Left renal pelvis (tissue), 4 donors: ENCODE measurements at places on chromosomes 16 and 17. TPM values are rescaled to one million over a fixed set of nuclear protein-coding genes. Genes with fewer than 3 reads are reported as not detected.

DNA sequence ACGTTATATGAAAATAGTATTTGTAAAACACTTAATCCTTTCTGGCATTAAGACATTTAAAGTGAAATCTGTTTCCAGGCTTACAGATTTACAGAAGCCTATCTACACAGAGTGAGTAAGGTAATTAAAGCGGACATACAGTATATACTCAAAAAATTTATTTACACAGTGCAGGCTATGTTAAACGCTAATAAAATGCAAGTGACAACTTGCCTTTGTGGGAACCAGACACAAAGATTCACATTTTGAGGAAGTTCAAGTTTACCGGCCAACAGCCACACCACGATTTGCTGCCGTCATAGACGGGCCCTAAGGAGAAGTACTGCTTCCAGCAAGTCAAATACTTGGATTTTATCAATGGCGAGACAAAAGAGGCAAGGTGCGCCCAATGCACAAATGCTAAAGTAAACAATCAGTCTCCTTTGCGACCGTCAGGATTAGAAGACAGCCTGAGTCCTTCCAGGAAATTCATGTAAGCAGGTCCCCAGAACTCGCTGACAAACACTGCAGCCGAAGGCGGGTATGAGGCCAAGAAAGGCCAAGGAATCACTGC is 801 bp downstream of the VPS35 start:
- DNase-seq, result no peak

GRCh38 chr17:45979137-45979536 is 19.9 kb upstream of the STH start:
- DNase-seq, result no peak

GRCh38 chr16:86261379-86261778 is 248.9 kb upstream of the FOXF1 start:
- no peak for DNase-seq

The HES7 gene
- not detected for polyA plus RNA-seq

DNA sequence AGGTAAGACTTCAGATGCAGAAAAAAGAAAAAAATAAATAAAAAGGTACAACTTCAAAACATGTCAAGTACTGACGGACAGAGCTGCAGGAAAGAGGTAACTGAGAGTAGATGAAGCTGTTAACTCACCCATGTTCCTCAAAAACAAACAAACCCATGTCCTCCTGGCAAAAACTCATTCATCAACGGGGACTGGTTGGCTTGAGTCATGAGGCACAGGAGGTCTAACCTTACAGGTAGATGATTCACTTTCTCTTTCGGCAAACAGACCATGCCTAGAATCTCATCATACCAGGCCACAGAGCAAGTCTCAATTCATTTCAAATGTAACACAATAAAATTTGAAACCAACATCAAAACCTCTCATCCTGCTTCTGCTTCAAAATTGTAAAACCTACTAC is 12.3 kb upstream of the FASN start:
- no peak for DNase-seq

DNA sequence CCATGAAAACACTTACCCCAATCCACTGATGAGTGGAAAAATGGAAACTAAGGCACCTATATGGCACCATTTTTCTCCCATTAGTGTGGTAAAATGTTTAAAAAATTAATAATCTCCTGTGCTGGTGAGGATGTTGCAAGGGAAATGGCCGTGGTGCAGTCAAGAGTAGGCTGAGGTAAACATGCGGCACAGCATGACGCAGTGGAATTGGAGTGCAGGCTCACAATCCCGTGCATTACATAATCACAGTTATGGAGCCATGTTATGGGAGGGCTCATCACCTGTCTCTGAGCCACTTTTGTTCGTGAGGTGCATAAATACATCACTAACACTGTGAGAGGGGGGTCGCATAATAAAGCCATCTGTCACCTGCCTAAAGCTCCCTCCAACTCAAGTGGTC is 164.4 kb upstream of the XYLT1 start:
- no peak for DNase-seq

GRCh38 chr16:57624806-57625500 is 3.5 kb upstream of the ADGRG1 start:
- DNase-seq, result no peak

The CHST5 gene
- 0.66 TPM for polyA plus RNA-seq

- no peak for DNase-seq
Measured at GRCh38 chr16:11350921-11351335, 5.7 kb downstream of the RMI2 start.

The CDH13 gene
- 10.4 TPM for polyA plus RNA-seq

DNA sequence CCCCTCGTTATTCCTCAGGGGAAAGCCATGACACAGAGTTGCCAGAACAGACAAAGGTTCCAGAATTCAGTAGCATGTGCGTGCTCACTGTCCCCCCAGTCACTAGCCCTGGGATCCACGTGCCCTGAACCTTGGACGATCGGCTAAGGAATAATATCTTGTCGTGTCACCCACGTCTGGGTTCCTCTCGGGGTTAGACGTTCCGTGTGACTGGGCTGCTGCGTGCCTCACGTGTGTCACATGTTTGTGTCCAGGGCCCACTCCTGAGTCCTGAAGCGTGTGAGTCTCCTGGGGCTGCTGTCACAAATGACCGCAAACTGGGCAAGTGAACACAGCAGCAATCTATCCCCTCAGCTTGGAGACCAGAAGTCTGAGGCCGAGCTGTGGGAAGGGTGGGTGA is 12.4 kb upstream of the ZNF469 start:
- no peak for DNase-seq

The NOG gene
- polyA plus RNA-seq, result 1.3 TPM

The MPP2 gene
- polyA plus RNA-seq, result 5.8 TPM

- no peak for DNase-seq
Measured at GRCh38 chr17:80769936-80770625, 221.6 kb upstream of the CHMP6 start.

The NOL3 gene
- 3.0 TPM for polyA plus RNA-seq

DNA sequence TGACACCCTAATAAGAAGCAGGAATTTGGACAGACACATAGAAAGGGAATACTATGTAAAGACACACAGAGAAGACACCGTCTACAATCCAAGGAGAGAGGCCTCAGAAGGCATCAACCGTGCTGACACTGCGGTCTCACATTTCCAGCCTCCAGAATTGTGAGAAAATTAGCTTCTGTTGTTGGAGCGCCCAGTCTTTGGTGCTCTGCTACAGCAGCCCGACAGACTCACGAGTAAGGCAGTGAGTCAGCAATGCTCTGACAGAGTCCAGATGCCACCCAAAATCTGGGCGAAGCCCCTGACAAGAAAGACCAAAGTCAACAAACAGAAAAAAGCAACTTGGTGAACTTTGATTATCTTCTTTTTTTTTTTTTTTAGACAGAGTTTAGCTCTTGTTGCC is 32.5 kb upstream of the RAI1 start:
- DNase-seq, result no peak

GRCh38 chr17:80352991-80353665 is 61.8 kb upstream of the ENDOV start:
- no peak for DNase-seq

DNA sequence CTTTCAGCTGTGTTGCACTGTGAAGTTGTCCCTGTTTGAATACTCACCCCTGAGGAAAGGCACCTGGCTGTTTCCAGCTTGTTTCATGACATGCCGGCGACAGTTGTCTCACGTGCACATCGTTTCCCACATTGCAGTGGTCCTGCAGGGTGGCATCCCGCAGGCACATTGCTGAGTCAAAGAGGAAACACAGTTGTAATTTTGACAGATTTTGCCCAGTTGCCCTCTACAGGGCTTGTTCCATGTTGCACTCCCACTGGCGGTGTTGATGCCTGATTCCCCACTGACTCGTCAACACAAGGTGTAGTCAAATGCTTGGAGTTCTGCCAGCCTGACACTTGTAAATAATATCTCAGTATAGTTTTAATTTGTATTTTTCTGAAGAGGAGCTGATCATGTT is 23.8 kb downstream of the EPN2 start:
- no peak for DNase-seq

DNA sequence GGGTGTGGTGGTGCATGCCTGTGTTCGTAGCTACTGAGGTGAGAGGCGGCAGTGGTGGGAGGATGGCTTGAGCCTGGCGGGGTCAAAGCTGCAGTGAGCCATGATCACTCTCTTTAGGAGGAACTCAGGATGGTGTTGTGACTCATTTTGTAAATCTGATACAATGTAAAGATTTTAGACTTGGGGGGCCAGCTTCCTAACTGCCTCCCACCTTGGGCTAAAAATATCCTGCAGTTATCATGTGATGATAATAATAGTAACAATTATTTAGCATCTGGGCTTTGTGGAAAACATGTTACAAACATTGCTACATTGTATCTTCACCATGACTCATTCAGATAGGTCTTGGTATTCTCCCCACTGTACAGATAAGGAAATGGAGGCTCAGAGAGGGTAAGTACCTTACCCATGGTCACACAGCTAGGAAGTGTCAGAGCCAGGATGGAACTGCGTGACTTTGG is 7.4 kb downstream of the CTNS start:
- DNase-seq, result no peak

GRCh38 chr17:7292729-7293128 is 1.7 kb downstream of the YBX2 start:
- DNase-seq, result no peak

DNA sequence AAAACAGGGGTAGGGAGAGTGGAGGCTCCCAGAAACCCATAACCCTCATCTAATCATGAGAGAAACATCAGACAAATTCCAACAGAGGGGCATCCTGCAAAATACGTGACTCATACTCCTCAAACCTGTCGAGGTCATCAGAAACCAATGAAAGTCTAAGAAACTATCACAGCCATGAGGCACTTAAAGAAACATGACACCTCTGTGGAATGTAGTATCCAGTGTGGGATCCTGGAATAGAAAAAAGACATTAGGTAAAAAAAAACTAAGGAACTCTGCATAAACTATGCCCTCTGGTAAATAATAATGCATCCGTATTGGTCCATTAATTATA is 16.4 kb downstream of the CDH5 start:
- DNase-seq, result no peak

DNA sequence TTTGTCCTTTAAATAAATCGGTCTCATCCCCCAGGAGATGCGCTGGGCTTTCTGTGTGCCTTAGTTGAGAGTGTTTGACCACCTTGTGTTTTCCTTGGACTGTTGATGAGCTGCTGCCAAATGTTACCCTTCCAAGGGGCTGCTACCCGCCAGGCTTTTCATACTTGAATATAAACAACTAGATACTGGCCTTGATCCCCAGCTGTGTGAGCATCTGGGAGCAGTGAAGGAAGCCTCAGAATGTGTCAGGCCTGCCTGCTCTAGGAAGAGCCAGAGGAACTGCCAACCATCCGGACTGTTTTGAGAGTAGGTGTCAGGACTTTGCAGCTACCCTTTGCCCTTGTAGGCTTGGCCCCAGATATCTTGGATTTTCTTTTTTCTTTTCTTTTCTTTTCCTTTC is 57.8 kb downstream of the LDHD start:
- no peak for DNase-seq

GRCh38 chr16:2682209-2683021 is at the start of gene KCTD5:
Gene KCTD5 (plus strand): TSS chr16:2682523. CDS start chr16:2682549, 26 bp downstream.
- peak; percentile 86 for DNase-seq

DNA sequence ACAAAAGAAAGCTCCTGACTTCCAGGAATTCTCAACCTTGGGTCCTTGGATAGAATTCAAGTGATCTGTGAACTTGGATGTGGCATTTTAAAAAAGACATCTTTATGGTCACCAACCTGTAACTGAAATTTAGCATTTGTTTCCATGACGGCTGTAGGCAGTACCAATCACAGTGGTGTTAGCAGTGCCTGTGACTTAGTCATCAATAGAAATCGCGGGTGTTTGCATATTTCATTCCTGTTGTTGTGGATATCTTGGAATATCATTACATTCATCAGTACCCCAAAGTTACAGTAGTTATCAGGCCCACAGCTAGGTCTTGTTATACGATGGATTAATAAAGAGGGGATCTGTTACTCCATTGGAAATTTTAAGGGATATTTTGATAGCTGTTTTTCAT is 81.6 kb downstream of the CMIP start:
- DNase-seq, result no peak

The NPW gene
- polyA plus RNA-seq, result 12.3 TPM

DNA sequence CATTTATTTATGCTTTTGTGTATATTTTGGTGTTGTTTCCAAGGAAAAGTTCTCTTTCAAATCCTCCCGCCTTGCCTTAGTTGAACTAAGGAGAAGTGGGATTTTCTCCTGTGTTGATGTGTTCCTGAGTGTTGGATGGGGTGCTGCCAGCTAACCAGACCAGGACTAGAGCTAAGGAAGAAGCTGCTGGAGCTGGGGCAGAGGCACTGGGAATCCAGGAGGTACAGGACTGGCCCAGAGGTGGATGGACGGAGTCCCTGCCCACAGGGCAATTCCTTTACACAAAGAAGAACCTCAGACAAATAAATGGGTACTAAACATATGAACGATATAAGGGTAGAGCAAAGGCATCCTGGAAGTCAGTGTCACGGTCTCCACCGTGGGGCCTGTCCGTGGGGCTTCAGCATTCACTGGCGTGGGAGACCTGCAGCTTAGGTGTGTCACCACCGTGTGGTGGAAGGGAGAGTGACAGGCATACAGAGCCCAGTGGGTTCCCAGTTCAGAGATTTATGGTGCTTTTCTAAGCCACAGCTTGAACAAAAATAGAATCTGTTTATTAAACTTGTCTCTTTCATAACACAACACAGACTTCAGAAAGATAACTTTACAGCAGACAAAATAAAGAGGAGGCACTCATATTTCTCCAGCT is 270.7 kb downstream of the NTN1 start:
- no peak for DNase-seq

DNA sequence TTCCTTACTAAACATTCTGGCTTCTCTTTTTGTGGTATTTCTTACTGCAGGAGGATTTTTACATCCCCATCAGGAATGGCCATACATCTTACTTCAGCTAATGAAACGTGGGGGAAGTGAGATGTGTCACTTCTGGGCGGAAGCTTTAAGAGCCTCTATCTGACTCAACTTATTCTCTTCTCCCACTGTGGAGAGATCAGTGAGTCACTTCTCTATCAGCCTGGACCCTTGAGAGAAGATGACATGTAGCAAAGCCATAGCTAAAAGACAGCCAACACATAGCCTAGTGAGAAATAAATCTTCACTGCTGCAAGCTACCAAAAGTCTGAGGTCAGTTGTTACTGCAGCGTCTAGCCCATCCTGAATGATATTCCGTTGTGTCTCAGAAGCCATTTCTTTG is 1066.7 kb upstream of the RBFOX1 start:
- no peak for DNase-seq

- DNase-seq, result peak; percentile 85
Measured at GRCh38 chr17:30824356-30825145, at the start of gene CRLF3. Gene CRLF3 (minus strand): TSS chr17:30824692. CDS start chr17:30824651, 41 bp downstream.

- no peak for DNase-seq
Measured at GRCh38 chr17:49850772-49851386, 3.0 kb upstream of the TAC4 start.
